ENCODE measurements at places on chromosomes 7 and 10.

GRCh38 chr7:44134943-44135628 lies 6.0 kb downstream of the MYL7 start:
- DNase-seq, result no peak

DNA sequence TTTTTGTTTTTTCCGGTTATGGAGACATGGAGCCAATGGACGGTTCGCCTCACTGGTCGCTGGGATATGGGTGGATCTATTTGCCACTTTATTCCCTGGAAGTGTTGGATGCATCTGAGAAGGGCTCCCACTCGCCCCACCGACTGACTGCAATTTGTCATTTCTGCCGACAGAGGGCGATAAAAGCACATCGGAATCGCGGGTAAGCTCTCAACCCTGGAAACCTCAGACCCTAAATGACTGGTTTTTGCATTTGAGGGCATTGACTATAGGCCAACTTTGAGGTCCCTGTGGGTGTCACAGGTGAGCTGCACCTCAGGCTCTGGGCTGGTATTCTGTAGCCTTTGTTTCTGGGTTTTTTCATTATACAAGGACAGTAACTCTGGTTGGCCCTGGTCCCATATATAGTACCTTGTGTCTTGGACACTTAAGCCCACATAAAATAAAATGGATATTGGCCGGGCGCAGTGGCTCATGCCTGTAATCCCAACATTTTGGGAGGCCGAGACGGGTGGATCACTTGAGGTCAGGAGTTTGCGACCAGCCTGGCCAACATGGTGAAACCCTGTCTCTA lies 11.9 kb upstream of the OPALIN start:
- peak; percentile 22 for DNase-seq

- DNase-seq, result no peak
Observed at GRCh38 chr10:22702348-22702747, 12.0 kb downstream of the PIP4K2A start.

DNA sequence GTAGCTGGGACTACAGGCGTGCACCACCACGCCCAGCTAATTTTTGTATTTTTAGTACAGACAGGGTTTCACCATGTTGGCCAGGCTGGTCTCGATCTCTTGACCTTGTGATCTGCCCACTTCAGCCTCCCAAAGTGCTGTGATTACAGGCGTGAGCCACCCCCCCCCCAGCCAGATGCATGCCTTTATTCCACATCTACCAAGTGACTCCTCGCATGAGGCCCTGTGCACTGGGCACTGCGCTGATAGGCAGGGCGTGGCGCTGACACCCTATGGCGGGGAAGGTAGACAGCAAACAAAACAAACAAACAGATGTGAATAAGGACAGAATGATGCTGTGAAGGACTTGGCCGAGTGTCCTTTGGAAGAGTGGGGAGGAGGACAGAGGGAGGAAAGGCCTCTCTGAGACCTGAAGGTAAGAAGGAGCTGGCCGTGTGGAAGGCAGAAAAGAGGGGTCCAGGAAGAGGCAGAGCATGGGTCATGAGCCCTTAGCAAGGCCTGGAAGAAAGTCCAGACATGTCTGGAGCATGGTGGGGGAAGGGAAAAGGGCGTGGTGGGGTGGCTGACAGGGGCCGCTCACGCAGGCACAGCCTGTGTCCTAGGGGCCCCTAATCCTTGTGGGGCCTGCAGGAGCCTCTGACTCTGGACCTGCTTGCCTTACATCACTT lies 47.5 kb upstream of the CACUL1 start:
- DNase-seq, result no peak

DNA sequence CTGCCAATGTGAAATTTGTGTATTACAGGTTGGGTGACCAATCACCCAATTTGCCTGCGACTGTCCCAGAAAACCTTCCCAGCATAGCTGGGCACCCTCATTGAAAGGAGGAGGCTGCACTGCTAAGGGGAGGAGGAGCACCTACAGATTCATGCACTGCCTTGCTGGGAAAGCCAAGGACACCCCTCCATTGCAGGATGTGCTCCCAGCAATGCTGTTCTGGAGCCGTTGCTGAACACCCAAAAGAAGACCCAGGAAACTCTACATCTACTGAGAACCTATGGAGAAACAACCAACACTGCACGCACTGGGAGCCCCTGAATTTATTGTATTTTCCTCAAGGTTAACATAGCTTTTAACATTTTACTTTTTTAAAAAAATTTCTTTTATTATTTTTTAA lies 238.2 kb upstream of the GRB10 start:
- no peak for DNase-seq

DNA sequence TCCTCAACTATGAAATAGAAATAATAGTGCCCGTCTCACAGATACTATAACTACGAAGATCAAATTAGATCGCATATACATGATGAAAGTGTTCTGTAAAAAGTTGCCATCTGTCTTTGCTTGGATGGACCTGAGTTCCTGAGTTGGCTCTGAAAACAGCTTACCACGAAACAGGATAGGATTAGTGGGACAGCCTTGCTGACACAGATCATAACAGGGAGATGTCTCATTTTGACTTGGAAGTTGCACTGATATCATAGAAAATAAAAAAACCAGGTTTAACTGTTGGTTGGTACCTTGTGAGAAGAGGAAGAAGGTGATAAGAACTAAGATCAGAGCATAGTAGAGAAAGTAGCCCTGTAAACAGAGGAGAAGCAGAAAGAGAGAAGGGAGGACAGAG lies 79.3 kb upstream of the AGBL3 start:
- DNase-seq, result no peak

DNA sequence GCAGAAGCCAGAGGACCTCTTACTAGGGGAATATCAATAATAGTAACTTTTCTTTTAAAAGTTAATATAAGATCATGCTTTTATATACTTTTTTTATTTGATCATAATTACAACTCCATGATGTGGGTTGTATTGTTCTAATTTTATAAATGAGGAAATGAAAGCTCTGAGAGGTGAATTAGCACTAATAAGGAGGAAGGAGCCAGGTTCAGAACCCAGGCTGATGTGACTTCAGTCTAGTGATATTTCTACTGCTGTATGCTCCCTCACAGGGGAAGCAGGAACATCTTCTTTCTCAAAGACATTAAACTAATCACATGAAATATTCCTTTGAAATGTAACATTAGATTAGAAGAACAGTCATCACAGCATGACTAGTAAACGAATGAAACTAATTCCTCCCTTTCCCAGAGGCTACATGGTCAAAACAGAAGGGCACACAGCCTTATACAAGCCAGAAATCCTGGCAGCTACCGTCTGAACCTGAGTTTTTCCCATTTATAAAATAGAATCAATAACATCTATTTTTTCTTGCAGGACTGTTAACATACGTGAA lies 81.4 kb upstream of the GJD4 start:
- DNase-seq, result no peak

DNA sequence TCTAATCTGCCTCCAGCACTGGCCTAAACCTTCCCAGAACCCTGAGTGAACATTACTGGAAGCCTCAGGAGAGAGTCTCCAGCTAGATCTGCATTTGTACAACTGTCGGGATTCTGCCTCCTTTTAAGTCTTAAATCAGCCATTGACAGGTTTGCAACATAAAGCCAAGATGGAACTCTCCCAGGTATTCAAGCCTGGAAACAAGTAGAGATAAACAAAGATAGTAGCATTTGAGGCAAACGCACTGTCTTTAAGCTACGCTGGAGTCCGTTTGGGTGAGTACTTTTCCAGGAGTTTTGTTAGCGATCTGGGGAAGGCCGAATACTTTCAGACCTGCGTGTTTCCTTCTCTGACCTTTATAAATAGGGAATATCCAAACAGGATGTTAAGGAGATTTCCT lies 317.2 kb upstream of the FZD8 start:
- DNase-seq, result no peak

DNA sequence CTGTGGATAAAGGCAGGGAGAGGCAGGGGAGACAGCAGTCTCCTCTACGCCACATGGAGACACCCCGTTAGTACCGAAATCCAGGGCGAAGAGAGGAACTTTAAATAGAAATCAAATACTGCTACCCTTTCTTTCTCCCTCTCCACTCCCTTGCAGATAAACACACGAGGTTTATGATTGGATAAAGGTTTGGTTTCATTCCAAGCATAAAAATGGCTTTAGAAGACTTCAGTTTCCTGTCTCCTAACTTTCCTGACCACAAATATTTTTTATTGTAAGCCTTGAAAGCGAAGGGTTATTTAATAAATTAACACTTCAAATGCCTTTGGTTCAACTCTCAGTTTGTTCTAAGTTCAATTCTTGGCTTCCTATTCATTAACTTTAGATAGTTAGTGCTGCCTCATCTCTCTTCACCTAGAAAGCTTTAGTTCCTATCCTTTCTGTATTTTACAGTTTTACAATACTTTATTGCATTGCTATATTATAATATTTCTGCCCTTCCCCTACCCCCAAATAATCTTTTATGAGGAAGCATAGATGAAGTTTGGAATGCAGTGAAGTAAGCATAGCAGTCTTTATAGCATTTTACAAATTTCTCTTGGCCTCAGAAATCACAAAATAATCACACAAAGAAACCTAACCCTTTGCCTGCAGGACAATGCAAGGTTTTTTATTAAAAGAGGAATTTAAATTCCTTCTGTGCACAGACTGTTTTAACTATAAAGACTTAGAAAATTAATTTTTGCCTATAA lies 31.5 kb upstream of the ARID5B start:
- DNase-seq, result no peak

GRCh38 chr10:86649471-86650150 lies 4.7 kb upstream of the OPN4 start:
- no peak for DNase-seq

DNA sequence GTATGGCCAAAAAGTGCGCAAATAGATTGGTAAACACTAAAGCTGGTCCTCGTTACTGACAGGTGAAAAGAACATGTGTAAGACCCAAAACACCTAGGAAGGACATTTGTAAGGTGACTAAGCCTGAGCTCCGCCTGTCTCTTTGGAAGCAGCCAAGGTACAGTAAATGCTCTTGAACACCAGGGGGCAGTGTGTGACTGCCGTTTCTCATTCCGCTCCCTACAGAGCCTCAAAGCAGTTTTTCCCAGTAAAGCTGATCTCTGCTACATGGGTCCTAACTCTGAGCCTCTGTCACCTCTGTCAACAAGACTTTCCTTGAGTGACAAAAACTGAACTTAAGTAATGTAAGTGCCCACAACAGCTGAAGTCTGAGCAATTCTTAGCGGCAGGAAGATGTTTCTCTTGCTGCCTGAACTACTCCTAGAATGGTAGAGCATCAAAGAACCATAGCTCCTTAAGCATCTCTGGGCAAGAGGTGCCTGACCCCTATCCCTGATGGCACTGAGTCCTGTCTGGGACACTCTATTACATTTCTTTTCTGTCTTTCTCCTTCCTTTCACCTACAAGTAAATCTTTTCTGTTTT lies 238.0 kb upstream of the INHBA start:
- DNase-seq, result peak; percentile 10

GRCh38 chr7:7706556-7707172 lies 11.7 kb downstream of the RPA3 start:
- DNase-seq, result no peak

GRCh38 chr10:5666008-5666840 lies at the start of gene ASB13:
TSS of gene ASB13 (minus strand) at chr10:5666595. CDS start at chr10:5666551, 44 bp downstream.
- peak; percentile 36 for DNase-seq

DNA sequence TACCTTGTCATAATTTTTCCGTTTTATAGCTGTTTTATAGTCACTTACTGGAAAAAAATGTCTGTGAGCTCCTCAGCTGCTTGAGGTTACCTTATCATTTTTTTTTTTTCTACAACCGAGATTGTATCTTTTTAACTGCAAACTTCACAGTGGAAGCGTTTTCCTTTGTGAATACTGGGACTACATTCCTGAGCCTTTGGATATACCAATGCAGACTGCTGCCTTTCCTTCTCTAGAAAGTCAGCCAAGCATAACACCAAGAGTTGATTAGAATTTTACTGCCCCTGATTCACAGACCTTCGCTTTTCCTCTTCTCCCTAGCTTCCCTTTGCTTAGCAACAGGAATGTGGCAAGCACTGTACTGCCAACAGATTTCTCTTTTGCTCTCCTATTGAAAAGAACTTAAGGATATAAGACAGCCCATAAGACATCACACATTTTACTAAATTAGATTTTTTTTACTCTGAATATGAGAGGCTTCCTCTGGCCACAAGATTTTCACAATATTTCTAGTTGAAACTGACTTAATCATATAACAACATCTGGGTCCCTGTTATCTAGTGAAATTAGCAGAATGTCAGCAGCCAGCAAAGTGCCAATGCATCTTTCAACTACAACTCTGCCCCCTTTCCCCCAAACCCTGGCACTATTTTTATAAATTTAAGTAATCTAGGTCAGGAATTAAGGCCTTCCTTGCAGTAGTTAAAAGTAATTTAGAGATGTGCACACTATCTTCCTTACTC lies 170.6 kb downstream of the PRKG1 start:
- DNase-seq, result no peak

- no peak for DNase-seq
Observed at GRCh38 chr10:53491774-53492173, 719.2 kb upstream of the MBL2 start.

GRCh38 chr10:15620337-15620736 lies 99.4 kb downstream of the ITGA8 start:
- DNase-seq, result no peak

GRCh38 chr7:26594553-26594952 lies 269.8 kb downstream of the SKAP2 start:
- DNase-seq, result no peak

- no peak for DNase-seq
Observed at GRCh38 chr10:11183015-11183414, 165.3 kb downstream of the CELF2 start.

DNA sequence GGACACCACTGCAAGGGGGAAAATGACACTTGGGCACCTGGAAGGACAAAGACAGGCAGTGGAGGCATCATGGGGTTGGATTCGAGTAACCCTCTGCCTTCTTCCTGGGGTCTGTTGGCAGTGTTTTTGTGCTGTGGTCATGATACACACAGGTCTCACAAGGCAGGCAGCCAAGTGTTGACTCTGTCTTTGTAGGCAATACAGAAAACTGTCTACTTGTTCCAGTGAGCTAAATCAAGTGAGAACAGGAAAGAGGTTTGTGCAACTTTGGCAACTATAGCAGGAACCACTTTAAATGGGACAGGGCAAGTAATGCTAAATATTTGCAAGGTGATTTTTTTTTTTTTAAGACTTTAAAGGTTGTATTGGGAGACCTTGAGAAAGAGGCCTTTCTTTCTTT lies 578.6 kb upstream of the GALNT17 start:
- no peak for DNase-seq

GRCh38 chr7:98869027-98869596 lies 702 bp downstream of the TMEM130 start:
- DNase-seq, result no peak

GRCh38 chr10:133379152-133379800 lies at the start of gene PAOX:
TSS of gene PAOX (plus strand) at chr10:133379262. CDS start at chr10:133379317, 55 bp downstream.
- DNase-seq, result no peak

GRCh38 chr7:36509962-36510361 lies 120.3 kb downstream of the ANLN start:
- no peak for DNase-seq

GRCh38 chr10:128744811-128745305 lies 618.6 kb upstream of the MKI67 start:
- DNase-seq, result no peak
